ENCODE measurements at places on chromosomes 6 and 20.

GRCh38 chr6:161215876-161216615 is 57.8 kb downstream of the AGPAT4 start:
- no peak for DNase-seq

DNA sequence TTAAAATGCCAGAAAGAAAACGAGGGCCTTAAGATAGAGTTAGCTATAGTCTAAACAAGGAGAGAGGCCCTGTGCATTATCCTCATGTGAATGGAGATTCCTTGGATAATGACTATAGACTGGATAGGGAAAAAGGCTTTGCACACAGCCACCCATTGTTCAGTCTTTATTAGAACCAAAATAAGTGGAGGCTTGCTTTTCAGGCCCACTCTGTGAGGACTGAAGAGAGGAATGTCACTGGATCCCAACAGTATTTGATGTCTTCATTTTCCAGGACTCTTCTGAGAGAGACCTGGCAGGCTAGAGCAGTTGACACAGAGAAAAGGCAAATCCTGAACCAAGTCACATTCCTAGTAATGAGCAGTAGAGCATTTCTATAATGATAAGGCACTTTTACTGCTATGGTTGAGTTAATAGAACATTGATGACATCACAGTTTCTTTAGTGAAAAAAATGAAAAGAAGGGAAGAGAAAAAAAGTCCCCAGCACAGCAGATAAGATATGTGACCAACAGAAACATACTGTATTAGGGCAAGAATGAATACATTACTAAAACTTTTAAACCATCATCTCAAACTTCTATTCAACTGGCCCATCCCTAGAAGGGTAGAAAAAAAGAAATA is 315.1 kb downstream of the EPHA7 start:
- no peak for DNase-seq

DNA sequence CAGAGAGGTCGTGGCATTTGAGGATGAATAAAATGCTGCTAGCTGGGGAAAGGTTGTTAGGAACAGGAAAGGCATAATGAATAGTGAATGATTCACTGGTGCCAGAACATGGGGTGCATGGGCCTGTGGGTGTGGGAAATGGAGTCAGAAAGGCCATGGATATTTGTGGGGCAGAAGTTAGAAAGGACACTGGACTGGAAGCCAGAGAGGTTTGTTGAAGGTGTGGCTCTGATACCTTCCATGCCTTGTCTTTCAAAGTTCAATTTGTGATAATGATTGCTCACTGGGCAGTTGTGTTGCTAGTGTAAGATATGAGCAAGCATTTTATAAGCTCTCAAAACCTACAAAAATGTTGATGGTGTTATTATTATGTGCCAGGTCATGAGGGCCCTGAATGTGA is 32.7 kb downstream of the LRRC1 start:
- DNase-seq, result no peak

DNA sequence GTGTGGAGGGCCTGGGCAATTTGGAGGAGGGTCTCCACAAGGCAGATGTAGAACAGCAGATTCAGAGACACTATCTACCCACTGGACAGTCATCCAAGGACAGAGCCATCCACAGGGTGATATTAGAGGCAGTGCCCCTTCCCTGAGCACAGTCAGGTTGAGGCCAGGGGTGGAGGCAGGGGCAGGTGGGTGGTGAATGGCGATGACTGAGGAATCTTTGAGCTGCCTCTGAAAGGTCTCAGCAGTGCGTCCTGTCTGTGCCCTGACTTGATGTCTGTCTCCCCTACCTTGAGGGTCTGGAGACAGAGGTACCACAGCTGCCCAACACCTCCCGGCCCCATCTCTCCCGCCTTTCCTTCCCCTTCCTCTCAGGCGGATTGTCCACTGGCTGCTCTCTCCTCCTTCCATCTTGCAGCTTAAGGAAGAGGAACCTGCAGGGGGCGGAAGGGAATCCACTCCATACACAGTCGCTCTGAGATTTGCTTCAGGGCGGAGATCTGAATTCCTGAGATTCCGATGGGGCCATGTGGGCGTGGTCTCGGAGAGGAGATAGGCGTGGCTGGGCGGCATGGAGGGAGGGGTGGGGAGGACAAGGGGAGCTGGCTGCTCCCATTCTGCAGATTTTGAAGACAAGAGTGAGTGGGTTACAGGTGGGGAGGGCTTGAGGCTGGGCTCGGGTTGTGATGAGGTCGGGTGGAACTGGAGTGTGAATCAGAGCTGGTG is 1.7 kb downstream of the MUCL3 start:
- DNase-seq, result no peak

DNA sequence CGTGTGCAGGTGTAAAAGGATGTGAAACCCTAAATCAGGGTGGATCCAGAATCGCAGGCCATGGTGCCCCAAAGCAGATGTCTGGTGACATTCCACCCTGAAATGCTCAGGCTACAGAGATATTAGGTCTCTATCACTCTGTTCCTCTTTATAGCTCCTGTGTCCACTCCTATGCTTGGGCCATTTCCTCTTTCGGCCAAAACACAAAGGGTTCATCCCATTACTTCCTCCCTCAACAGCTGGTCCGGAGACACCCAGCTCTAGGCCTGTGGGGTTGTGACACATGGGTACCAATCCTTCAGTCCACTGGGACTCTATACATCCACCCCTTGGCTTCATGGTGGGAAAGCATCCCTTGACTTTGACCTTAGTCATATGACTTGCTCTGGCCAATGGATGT is 1.7 kb upstream of the SIGLEC1 start:
- DNase-seq, result no peak

DNA sequence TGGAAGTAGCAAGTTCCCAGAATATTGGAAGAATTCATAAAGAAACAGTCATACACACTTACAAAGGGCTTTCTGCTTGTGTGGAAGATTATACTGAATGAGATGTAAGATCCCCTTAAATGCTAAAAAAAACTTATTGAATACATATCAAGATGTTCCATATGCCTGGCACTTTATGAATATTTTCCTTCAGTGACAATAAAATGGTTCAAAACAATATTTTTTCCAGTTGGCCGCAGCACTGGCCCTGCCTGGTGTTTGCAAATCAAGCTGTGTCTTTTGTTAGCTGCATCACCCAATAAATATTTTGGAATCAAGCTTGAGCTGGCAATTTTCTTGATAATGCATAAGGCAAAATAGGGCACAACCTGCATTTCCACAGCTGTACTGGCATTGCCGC is 51.2 kb downstream of the CFAP61 start:
- no peak for DNase-seq

- DNase-seq, result no peak
Observed at GRCh38 chr6:107692351-107692750, 131.8 kb downstream of the SCML4 start.

DNA sequence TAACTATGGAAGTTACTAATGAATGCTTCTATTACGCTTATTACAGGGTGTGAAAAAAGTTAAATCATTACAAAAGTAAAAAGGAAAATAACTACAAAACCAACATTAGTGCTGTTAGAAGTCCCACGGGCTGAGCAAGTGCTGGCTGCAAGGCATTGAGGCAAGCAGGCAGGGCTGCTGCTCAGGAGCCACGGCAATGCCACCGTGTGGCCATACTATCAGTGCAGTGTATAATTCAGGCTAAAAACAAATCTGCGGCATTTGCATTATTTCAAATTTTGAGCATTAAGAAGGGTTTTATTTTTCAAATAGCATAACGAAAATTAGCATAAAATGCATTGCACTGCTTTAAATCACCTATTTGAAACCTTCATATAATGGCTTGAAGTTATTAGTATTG is 17.1 kb downstream of the IFNGR1 start:
- no peak for DNase-seq

DNA sequence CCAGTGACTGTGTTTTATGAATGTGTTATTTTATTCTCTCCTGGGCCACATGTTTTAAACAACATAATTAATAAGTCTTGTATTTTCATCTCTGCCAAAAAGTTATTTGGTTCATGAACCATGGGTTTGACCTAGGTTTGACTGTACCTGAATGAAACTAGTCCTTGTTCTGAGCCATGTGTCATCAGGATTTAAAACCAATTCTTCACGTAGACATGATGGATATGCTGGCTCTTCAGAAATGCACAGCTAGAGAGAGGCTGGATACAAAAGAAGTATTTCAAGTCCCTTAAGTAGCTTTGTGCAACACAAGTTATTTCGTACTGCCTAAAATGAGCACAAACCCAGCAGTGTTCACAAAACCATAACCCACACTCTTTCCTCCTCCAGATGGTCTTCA is 116.1 kb downstream of the IBTK start:
- DNase-seq, result no peak

GRCh38 chr6:148869585-148869984 is 122.8 kb downstream of the UST start:
- DNase-seq, result no peak

DNA sequence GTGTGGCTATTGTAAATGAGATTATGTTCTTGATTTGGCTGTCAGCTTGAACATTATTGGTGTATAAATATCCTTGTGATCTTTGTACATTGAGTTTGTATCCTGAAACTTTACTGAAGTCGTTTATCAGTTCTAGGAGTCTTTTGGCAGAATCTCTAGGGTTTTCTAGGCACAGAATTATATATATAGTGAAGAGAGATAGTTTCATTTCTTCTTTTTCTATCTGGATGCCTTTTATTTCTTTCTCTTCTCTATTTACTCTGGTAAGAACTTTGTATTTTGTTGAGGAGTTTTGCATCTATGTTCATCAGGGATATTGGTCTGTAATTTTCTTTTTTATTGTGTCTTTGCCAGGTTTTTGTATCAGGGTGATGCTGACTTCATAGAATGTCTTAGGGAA is 589.2 kb upstream of the MAN1A1 start:
- no peak for DNase-seq

DNA sequence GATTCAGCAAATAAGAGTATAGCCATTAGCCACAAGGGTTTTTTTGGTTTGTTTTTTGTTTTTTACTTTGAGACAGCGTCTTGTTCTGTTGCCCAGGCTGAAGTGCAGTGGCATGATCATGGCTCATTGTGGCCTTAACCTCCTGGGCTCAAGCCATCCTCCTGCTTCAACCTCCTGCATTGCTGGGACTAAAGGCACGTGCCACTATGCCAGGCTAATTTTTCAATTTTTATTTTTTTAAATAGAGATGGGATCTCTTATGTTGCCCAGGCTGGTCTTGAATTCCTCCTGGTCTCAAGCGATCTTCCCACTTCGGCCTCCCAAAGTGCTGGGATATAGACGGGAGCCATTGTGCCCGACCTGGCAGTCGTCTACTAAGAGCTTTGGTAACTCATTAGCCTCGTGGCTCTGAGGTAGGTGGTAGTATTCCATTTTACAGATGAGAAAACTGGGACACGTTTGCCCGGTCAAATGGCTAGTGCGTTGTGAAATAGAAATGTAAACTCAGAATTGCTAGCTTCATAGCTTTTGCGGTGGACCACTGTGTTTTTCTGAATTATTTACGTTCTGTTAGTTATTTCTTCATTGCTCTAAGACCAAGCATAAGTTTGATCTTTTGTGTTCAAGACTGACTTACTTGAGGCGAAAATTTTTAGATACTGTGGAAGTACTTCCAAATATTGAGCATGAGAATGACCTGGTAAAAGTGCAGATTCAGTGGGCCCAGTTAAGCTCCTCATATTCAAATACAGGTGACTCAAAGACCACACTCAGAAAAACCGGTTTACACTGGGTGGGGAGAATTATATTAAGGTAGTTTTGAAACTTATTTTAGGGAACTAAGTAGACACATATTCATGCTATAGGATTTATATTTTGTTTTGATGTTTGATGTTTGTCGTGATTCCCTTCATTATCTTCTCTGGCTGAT is 2.1 kb downstream of the PANK2 start:
- no peak for DNase-seq

DNA sequence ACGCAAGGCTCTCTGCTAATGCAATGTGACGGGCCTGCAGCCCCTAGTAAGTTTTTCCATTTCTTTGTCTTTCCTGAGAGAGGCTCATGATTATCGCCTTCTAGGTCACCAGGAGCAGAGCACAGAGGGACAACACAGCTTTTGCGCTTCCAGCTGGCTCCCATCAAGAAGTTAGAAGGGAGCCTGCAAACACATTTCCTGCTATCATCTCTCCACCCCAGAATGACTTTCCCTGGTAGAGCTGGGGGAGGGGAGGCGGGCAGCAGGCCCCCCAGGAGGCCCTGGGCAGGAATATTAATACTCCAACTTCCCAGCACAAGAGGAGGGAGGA is 35.7 kb upstream of the CCDC167 start:
- DNase-seq, result no peak

DNA sequence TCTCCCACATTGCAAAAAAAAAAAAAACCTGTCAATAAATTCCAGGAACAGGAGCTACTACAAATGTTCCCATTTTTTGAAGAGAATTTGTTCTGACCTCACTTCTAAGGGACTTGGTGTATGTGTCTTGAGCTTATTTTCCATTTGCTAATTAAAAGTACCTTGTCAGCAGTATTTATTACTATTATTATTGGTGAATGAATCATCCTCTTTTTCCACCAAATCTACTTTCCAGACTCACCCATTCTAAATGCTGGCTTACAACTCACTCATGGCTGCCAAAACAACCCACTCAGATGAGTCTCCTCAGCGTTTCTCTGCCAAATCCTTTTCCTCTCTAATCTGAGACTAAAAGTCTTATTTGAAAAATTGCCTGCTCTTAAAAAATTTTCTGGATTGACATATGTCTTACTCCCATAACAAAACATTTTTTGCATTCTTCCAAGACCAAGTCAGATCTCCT is 33.2 kb upstream of the TASP1 start:
- DNase-seq, result no peak
